ENCODE measurements at places on chromosomes 2 and 18.
A peak's percentile ranks its signal among the peaks of the same experiment; 100 is the strongest.

GRCh38 chr2:239098288-239098970 lies 250.5 kb downstream of the TWIST2 start:
- no peak overlapping the region for H3K27ac ChIP-seq
- H3K27me3 ChIP-seq = no peaks in the 10 kb centered on the region
- H3K4me1 ChIP-seq = no peaks in the 10 kb centered on the region
- H3K36me3 ChIP-seq = peaks cover 42% of the 10 kb centered on the region
- no peak for DNase-seq

- no peak for DNase-seq
- H3K4me1 ChIP-seq = peaks cover 22% of the 10 kb centered on the region
- H3K27ac ChIP-seq = no peak overlapping the region
- H3K27me3 ChIP-seq = no peaks in the 10 kb centered on the region
Measured at GRCh38 chr18:9814431-9814830, 71.3 kb upstream of the TXNDC2 start.

DNA sequence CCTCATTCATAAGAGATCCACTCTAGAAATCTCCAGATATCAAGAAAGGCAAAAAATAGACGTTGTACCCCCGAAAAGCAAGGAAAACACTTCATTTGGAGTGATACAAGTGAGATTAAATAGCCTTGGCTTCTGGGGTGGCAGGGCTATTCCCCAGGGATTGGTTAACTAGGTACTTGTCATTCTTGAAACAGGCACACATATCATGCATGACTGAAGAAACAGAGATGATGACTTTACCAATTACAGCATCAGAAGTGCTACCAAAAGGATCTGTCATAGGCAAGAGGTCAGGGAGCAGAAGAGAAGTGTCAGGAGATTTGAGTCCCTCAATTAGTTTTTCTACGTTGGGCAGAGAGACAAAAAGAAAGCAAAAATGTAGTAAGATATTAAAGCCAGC lies 45.2 kb upstream of the NFU1 start:
- no peak overlapping the region for H3K27ac ChIP-seq
- no peaks in the 10 kb centered on the region for H3K4me1 ChIP-seq
- H3K4me3 ChIP-seq = no peak overlapping the region
- no peaks in the 10 kb centered on the region for H3K27me3 ChIP-seq

GRCh38 chr18:73768043-73768442 lies 379.6 kb downstream of the FBXO15 start:
- no peak for DNase-seq
- H3K4me1 ChIP-seq = no peaks in the 10 kb centered on the region

DNA sequence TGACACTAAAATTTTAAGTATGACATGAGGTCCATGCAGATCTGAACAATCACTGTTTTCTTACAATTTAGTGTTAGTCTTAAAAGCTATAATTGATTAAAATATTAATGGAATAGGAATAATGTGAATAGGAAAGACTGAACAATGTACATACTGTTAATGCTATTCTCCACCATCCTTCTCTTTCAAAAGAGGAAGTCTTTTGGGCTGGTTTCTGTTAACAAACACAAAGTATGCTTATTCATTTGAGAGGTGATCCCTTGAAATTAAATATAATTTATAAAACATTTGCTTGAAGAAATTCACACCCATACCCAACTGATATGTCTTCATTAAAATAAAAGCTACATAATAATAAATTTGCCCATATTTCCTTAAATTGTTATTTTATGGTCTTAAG lies 2.3 kb downstream of the STPG4 start:
- peaks cover 10% of the 10 kb centered on the region for H3K36me3 ChIP-seq
- no peak overlapping the region for H3K4me3 ChIP-seq
- no peaks in the 10 kb centered on the region for H3K27me3 ChIP-seq
- no peak overlapping the region for H3K27ac ChIP-seq
- DNase-seq = no peak

GRCh38 chr2:150567771-150568301 lies 80.4 kb upstream of the RND3 start:
- no peak overlapping the region for H3K27ac ChIP-seq
- no peaks in the 10 kb centered on the region for H3K27me3 ChIP-seq
- H3K4me3 ChIP-seq = no peak overlapping the region
- DNase-seq = no peak
- no peaks in the 10 kb centered on the region for H3K36me3 ChIP-seq

- H3K27me3 ChIP-seq = no peaks in the 10 kb centered on the region
- H3K4me3 ChIP-seq = no peak overlapping the region
Measured at GRCh38 chr2:150853263-150853662, 365.8 kb upstream of the RND3 start.

GRCh38 chr2:144998435-144998834 lies 478.5 kb upstream of the ZEB2 start:
- H3K27me3 ChIP-seq = no peaks in the 10 kb centered on the region
- H3K36me3 ChIP-seq = no peaks in the 10 kb centered on the region
- H3K27ac ChIP-seq = peak overlapping the region; percentile 68
- no peaks in the 10 kb centered on the region for H3K4me1 ChIP-seq

DNA sequence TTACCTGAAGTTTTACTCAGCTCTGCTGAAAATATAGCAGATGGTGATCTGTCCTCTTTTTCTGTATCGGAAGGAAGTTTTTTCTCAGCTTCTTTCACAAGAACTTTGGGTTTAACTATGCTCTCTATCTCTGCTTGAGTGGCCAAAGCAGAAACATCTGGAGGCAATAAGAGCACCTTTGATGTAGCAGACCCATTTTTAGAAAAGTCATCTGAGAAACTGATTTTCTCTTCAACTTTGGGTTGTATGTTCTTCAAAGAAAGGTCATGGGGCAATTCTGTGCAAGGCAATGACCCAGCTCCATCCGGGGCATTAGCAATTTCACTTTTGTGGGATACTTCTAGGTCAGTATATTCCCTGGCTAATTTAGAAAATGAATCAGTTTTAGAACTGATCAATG lies 25.2 kb downstream of the RTN4 start:
- no peak for DNase-seq
- no peaks in the 10 kb centered on the region for H3K36me3 ChIP-seq
- H3K4me1 ChIP-seq = peaks cover 38% of the 10 kb centered on the region
- H3K4me3 ChIP-seq = no peak overlapping the region
- H3K27ac ChIP-seq = no peak overlapping the region

DNA sequence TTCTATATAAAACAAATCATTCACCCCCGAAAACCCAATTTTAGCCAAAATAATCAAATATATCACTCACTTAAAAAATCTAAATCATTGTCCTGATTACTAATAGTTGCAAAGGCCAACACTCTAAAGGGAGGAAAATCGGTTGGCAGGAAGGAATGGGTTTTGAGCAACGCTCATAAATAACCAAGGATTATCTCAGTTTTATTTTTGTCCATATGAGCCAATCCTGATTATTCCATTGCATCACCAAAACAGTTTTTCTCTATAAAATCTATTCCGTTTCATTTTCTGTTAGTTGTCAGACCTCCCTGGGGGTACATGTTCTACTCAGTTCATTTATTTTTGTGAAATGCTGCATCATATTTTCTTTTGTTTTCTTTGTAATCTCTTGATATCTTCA lies 174.1 kb downstream of the LRATD1 start:
- no peak overlapping the region for H3K4me3 ChIP-seq
- no peak for DNase-seq
- H3K4me1 ChIP-seq = no peaks in the 10 kb centered on the region
- no peaks in the 10 kb centered on the region for H3K36me3 ChIP-seq
- H3K27me3 ChIP-seq = no peaks in the 10 kb centered on the region

GRCh38 chr2:33287507-33288005 lies 188.9 kb upstream of the RASGRP3 start:
- no peak overlapping the region for H3K27ac ChIP-seq
- DNase-seq = no peak
- H3K27me3 ChIP-seq = no peaks in the 10 kb centered on the region

DNA sequence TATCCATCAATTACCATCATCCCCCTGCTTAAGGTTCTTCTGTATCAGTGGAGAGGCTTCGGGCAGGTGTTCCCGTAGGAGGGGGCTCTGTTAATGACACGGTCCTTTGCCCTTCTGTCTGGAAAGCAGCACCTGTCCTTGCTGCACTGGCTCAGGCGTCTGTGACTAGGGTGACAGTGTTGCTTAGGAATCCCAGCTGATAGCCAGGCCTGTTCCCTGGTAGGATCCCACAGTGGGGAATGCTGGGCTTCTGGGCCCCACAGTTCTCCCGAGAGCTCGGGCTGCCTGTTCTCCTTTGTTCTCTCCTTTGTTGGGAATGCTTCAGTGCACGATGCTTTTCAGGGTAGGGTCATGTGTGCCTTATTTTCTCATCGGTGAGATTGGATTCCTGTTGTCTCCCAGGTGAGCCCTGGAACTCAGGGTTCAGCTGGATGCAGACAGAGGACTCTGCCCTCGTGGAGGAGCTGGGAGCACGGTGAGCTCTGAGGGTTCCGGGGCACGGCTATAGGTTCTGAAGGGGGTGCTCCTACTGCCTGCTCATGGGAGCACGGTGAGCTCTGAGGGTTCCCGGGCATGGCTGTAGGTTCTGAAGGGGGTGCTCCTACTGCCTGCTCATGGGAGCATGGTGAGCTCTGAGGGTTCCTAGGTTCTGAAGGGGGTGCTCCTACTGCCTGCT lies 9.6 kb downstream of the SNTG2 start:
- DNase-seq = no peak
- H3K36me3 ChIP-seq = no peaks in the 10 kb centered on the region
- H3K27ac ChIP-seq = no peak overlapping the region
- no peaks in the 10 kb centered on the region for H3K27me3 ChIP-seq

DNA sequence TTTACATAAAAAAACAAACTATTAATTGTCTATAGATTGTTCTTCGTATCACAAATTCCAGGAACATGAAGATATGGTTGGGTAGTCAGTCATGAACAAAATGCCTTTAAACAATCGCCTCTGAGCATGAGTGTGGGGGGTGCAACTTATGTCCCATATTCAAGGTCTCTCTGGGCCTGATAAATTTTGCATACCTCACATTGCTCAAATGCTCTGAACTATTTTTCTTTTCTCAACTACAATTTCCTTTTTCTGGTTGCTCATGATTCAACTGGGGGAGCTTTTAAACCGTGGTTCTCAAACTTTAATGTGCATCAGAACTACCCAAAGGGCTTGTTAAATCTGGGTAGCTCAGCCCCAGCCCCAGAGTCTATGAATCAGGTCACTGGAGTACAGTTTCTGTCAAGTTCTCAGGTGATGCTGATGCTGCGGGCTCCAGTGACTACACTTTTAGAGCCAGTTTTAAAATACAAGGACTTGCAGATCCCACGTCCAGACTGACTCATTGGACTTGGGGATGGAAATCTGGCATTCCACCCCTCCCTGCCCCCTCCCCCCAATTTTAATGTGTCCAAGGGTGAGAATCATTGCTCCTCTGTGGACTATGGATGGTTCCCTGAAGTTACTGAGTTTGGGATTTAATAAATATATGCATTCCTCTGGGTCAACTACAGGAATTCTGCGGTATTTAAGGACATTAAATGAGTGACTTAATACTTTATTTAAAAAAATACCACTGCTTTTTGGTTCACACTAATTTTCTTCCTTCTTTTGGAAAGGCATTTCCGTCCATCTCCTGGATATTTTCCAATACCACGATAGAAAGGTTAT lies 1.5 kb upstream of the GPD2 start:
- H3K4me3 ChIP-seq = peak overlapping the region; percentile 67
- H3K36me3 ChIP-seq = no peaks in the 10 kb centered on the region
- no peak for DNase-seq
- no peaks in the 10 kb centered on the region for H3K27me3 ChIP-seq
- peak overlapping the region; percentile 96 for H3K27ac ChIP-seq
- H3K4me1 ChIP-seq = no peaks in the 10 kb centered on the region

- no peak overlapping the region for H3K27ac ChIP-seq
- no peak overlapping the region for H3K4me3 ChIP-seq
- no peaks in the 10 kb centered on the region for H3K27me3 ChIP-seq
- no peaks in the 10 kb centered on the region for H3K4me1 ChIP-seq
Measured at GRCh38 chr18:44135741-44136140, 544.9 kb upstream of the SETBP1 start.

- no peak overlapping the region for H3K4me3 ChIP-seq
- no peaks in the 10 kb centered on the region for H3K36me3 ChIP-seq
- DNase-seq = no peak
- no peaks in the 10 kb centered on the region for H3K27me3 ChIP-seq
- H3K27ac ChIP-seq = no peak overlapping the region
- no peaks in the 10 kb centered on the region for H3K4me1 ChIP-seq
Measured at GRCh38 chr2:228866781-228867180, 404.3 kb downstream of the PID1 start.

DNA sequence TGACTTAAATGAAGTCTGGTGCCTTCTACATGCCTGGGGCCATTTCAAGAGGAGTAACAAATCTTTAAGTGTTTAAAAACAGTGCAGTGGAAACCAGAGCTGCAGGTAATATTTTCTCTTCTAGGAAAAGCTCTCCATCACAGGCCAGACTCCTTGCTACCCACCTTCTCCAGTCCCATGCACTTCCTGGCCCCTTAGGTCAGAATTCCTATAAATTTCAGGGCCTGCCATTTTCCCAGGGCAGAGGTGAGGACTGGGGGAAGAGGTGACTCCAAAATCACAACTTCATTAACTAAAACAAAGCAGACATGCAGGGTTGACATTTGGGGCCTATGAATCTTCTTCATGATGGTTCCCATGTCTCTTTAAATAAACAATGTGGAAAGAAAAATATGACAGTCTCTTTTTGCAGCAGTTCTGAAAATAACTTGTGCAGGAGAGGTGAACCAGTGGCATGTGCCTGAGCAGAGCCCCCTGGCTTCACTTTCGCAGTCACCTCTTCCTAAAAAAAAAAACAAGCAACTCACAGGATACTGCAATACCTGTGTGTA lies 63.7 kb upstream of the TANC1 start:
- no peak overlapping the region for H3K4me3 ChIP-seq
- no peak for DNase-seq
- peaks cover 4% of the 10 kb centered on the region for H3K4me1 ChIP-seq
- no peaks in the 10 kb centered on the region for H3K36me3 ChIP-seq

DNA sequence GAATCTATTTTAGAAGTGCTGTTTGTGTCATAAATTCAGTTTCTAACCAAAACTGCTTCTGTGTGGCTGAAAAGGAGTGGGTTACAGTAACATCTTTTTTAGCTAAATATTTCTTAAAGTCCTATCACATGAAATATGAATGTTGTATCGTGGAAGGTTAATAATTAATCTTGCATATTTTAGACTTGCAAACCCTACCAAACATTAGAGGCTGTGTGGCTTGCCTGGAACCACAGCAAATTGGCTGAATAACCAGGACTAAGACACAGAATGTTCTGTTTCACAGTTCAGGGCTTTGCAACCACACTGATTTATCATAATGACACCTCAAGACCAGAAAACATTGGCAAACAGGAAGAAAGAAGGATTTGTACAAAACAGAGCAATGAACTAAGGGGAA lies 208.9 kb upstream of the CNTNAP5 start:
- H3K27ac ChIP-seq = no peak overlapping the region
- no peaks in the 10 kb centered on the region for H3K4me1 ChIP-seq
- no peaks in the 10 kb centered on the region for H3K27me3 ChIP-seq
- no peak for DNase-seq
- H3K4me3 ChIP-seq = no peak overlapping the region
- no peaks in the 10 kb centered on the region for H3K36me3 ChIP-seq

- no peak for DNase-seq
- no peak overlapping the region for H3K27ac ChIP-seq
- no peak overlapping the region for H3K4me3 ChIP-seq
- peaks cover 11% of the 10 kb centered on the region for H3K4me1 ChIP-seq
Measured at GRCh38 chr2:29159125-29159524, 43.9 kb downstream of the CLIP4 start.
